ENCODE measurements at places on chromosomes 12 and 14.
A peak's percentile ranks its signal among the peaks of the same experiment; 100 is the strongest.

GRCh38 chr12:57733928-57734327 is 4.6 kb downstream of the AGAP2 start:
- DNase-seq = no peak

DNA sequence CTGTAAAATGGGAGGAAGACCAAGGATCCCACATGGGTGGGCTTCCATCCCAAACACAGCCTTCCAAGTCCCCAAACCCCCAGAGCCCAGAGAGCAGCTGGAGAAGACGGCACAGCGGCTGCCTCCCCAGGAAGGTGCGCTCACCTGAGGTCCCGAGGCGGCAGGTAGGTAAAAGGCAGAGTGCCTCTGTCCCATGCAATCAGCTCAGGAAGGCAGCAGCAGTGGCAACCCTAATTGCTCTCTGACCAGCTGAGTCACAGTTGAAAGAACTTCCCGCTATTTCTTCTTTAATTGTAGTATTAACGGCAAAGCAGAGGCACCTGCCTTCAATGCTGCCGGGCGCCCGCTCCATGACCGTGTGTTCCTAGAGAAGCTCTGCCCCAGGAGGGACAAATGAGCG is 91.1 kb upstream of the BCL11B start:
- no peak for DNase-seq

GRCh38 chr14:69038455-69039287 is 59.6 kb upstream of the ACTN1 start:
- DNase-seq = peak; percentile 98

DNA sequence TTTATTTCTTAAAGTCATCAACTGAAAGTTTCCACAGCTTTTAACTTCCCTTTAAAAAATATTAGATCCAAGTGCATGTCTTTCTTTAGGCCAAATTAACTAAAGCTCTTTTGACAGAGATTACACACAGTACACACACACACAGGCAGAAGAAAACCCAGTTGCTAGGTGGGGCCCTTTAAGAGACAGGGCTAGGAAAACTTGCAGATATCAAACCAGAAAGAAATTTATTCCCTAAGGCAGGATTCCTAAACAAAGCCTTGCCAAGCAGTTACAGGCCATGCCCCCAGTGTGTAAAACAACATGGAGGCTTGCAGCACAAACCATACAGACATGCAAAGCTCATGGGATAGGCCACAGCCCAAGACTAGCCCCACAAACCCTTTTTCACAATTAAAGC is 123.4 kb downstream of the FSCB start:
- DNase-seq = no peak

GRCh38 chr12:92432724-92433441 is 269.9 kb upstream of the PLEKHG7 start:
- no peak for DNase-seq

- no peak for DNase-seq
Measured at GRCh38 chr12:1540690-1541089, 53.7 kb downstream of the FBXL14 start.

DNA sequence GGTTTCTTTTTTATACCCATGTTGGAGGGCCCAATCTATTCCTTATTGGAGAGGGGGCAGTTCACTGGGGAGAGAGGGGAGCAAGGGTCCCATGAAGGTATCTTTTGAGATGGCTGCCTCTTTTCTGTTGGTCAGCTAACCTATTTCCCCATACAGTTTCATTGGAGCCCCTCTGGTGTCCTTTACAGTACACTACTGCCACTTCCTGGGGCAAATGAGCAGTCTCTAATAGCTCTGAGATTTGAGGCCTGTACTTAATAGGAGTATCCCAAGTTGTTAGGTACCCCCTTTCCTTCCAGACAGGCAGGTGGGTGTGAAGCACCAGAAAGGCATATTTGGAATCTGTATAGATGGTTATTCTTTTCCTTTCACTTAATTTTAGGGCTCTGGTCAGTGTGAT is 41.3 kb upstream of the RNU6-8 start:
- peak; percentile 36 for DNase-seq

DNA sequence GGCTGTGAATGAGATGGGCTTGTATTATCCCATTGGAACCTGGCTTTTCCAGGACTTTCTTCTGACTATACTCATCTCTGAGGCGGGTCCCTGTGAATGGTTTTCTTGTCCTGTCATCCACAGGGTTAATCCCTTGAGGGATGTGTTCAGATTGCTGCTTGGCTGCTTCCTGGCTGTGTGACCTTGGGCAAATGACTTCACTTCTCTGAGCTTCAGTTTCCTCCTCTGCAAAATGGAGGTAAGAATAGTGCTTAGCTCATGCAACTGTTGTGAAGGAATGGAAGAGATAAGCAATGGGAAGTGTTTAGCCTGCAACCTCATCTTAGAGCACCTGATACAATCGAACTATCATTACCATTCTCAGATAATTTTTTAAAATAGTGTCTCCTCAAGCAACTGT is 32.1 kb upstream of the PPP1CC start:
- no peak for DNase-seq

DNA sequence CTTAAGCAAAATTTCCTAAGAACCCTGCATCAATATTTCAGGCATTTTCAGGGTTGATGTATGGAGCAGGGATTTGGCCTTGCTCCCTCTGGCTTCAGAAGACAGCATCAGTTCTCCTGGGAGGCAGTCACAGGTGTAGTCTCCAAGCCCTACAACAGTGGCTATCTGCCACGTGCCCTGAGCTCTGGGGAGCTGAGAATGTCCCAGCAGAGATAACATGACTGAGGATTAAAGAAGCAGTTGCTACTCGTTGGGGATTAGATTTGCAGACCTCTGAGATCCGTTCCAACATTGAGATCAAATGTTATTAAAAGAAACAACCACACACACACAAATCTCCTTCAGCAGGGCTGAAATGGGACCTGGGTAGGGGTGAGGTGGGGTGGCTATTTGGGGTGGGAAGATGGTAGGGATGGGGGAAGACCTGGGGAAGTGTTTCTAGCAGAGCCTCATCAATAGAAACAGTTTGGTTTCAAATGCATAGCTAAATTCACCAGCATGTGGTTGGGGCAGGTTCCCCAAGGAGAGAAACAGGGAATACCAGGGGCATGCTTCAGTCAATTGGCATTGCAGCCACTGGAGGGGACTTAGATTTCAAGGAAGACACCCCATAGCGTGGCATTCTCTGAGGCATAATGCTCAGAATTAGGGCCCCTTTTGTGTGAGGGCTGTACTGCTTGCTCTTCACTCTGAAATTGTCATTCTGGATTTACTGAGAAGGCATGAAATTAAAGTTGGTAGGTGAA is 15.2 kb upstream of the FAM234B start:
- no peak for DNase-seq

GRCh38 chr14:57244106-57244505 is 24.6 kb downstream of the EXOC5 start:
- DNase-seq = peak; percentile 48

- DNase-seq = peak; percentile 0
Measured at GRCh38 chr12:18217966-18218365, 43.4 kb upstream of the PIK3C2G start.

DNA sequence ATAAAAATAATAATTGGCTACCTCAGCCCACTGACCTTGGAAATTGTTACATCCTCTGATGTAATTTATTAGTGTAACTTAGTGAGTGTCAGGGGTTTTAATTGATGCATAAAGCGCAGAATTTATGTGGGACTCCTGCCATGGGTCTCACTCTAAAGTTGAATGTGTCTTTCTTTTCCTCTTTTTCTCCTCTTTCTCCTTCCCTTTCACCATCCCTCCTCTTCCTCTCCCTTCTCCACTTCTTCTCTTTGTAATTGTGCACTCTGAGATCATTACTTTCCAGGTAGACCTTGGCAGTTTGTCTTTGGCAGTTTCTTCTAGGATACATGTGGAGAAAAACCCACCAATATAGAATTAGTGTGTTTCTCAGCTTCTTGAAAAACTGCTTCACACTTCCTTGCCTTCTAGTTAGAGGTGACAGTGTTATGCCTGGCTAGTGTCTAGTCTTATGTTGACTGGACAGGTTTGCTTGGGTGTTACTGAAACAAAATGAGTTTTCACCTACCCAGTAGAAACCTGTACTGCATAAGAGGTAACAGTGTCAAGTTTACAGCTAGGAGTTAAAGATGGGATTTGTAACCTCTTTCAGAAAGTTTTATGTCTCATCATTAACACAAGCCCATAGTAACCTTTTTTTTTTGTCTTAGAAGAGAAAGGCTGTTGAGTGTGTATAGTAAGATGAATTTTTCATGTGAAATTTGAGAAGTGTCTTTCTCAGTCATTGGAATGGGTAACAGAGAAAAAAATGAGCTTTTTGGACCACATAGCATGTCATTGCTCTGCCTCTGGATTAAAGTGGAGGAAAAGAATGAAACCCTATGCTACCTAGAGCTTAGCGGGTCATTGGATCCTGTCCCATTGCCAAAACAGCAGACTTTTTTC is 18.6 kb downstream of the PELI2 start:
- no peak for DNase-seq

GRCh38 chr14:100307766-100308426 is 1.7 kb upstream of the SLC25A29 start:
- no peak for DNase-seq

DNA sequence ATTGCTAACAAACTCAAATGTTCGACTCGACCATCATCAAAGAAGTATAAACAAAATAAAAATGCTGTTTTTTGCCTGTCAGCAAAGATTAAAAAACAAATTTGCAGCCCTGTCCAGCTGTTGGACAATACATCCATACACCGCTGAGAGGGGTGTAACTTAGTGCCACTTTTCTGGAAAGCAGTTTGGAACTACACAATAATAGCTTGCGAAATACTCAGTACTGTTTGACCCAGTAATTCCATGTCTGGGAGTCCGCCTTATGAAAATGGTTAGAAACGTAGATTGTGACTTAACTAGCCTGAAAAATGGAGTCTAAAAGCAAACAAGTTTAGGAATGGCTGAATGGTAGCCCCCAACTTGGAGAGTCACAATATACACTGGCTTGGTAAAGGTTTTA is 6.4 kb downstream of the USP30 start:
- DNase-seq = no peak

DNA sequence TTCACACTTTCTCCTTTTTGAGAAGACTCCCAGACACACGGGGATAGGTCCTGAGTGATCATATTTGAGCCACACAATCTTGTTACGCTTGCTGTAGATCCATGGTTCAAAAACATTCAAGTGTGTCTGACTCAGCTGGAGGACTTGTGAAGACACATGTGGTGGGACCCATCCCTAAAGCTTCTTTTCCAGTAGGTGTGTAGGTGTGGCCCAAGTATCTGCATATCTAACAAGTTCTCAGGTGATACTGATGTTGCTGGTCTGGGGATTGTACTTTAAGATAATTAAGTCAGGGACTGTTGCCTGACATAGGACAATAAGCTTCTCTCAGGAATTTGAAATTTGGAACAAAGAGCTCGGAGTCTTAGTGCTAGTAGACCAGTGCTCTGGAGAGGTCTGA is 4.1 kb upstream of the DAAM1 start:
- no peak for DNase-seq

GRCh38 chr14:77593501-77593961 is 22.9 kb downstream of the SPTLC2 start:
- peak; percentile 74 for DNase-seq

DNA sequence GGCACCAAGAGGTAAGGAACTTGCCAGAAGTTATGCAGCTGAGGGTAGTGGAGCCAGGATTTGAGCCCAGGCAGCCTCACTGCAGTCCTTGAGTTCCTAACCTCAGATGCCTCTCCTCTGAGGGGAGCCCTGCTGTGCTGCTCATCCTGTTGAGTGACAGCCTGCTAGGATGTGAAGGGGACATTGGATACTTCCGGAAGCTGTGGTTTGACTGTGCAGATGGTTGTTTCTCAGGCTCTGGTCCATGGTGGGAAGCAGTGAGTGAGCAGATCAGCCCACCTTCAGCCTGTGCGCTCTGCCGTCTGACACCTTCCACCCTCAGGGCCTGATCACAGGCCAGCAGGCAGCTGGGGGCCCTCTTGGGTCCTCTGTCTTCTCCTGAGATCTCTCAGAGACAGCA is 253.2 kb downstream of the CACNA1C start:
- DNase-seq = peak; percentile 66

DNA sequence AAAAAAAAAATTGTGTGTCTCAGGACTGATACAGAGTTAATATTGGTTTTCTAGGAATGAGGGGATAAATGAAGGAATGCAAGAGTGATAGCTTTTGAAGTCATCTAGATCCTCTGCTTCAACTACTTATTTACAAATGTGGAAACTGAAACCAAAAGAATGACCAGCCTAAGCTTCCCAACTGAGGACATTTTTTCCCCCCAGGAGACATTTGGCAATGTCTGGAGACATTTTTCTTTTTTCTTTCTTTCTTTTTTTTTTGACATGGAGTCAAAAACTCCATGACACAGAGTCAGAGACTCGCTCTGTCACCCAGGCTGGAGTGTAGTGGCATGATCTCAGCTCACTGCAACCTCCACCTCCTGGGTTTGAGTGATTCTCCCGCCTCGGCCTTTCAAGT is 15.3 kb downstream of the DLK1 start:
- DNase-seq = peak; percentile 37

DNA sequence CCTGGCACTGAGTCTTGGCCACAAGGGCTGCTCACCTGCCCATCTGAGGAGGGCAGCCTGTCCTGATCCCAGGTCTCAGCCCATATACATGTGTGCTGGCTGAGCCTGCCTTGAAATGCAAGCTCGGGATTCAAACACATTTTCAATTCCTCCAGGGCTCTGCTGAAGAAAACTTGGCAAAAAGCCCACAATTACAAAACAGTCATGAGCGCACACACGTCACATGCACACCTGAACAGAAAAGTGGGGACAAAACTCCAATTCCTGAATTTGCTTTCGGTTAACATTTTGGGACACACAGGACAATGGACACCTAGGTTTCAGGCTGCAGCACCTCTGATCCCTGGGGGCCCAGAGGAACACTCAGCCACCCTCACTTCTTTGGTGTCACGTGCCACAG is 113.9 kb downstream of the RBM19 start:
- DNase-seq = no peak

GRCh38 chr12:132121283-132121682 is 22.8 kb downstream of the DDX51 start:
- DNase-seq = no peak

DNA sequence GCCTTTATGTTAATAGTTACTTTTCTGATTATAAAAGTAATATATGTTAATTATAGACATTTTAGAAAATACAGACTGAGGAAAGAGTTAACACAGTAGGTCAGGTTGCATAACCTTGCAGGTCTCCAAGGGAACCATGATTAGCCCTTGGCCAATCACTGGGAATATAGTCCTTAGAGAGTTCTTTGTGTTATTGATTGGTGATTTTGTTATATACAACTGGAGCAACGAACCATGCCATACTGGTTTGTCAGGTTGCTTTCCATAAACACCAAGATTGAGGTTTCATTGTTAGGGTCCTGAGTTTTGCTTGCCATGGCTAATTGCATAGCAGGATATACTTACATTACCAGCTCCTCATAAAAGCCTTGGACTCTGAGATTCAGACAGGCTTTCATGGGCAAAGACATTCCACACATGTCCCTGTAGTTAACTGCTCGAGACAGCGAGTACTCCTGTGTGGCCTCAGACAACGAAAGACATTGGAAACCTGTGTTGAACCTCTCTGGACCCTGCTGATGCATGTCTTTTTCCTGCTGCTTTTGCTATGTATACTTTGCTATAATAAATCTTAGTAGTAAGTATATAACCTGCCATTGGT is 33.7 kb downstream of the MAPK1IP1L start:
- no peak for DNase-seq

- peak; percentile 41 for DNase-seq
Measured at GRCh38 chr12:75660805-75661404, 149.5 kb upstream of the KRR1 start.
